ENCODE measurements at places on chromosomes 16 and 17.

GRCh38 chr17:7705269-7706255 lies 560 bp downstream of the EFNB3 start:
- no peak for DNase-seq

DNA sequence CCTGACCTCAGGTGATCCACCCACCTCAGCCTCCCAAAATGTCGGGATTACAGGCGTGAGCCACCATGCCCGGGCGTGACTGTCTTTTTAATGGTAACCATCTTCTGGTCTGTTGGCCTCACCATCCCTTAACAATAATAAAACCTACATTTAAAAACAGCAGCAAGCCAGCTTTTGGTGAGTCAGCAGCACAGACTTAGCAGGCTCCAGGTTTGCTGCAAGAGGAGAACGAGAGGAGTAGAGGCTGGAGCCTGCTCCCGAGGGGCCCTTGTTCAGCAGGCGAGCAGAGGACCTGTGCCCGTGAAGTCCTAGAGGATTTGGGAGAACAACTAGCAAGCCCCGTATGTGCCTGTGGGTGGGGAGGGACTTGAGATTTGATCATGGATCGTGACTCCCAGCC lies 35.7 kb downstream of the MYH13 start:
- no peak for DNase-seq

- DNase-seq: no peak
Measured at GRCh38 chr17:58918884-58919283, 163.2 kb downstream of the PPM1E start.

- no peak for DNase-seq
Measured at GRCh38 chr16:57089406-57089805, 3.0 kb upstream of the CPNE2 start.

DNA sequence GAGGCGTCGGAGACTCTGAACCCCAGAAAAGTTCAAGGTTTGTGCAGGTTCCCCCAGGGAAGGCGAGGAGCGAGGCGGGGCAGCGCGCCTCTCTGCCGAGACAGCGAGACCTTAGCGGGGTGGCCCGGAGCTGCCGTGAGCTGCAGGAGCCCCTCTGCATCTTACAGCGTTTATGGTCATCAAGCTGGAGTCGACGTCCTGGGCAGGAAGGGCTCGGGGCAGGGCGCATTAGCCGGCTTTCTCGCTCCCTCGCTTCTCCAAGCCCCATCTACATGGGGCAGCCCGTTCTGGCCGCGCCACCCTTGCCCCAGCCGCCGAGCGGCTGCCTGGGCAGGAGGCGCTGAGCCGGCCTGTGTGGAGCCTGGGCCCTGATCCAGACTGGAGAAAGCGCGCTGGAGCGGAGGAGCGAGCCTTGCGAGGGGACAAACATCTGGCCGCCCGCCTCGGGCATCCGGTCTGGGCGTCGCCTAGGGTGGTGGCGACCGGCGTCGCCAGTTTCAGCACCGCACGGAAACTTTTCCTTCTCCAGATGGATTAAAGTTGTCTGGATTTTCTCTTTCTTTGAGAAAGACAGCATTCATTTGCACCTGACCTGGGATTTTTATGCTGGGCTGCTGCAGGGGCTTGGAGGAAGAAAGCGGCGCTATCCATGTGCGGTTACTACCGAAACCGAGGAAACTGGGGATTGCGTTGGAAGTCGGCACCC lies 750 bp downstream of the TMEM132E start:
- DNase-seq: no peak

GRCh38 chr17:74430706-74431567 lies 951 bp upstream of the GPRC5C start:
- peak; percentile 69 for DNase-seq

- no peak for DNase-seq
Measured at GRCh38 chr16:57413301-57413730, 8.7 kb downstream of the CCL17 start.

- no peak for DNase-seq
Measured at GRCh38 chr16:28858421-28858820, 5.2 kb upstream of the SH2B1 start.

Measured in brain microvascular endothelial cell (primary cell).